ENCODE measurements at places on chromosomes 16 and 17.

DNA sequence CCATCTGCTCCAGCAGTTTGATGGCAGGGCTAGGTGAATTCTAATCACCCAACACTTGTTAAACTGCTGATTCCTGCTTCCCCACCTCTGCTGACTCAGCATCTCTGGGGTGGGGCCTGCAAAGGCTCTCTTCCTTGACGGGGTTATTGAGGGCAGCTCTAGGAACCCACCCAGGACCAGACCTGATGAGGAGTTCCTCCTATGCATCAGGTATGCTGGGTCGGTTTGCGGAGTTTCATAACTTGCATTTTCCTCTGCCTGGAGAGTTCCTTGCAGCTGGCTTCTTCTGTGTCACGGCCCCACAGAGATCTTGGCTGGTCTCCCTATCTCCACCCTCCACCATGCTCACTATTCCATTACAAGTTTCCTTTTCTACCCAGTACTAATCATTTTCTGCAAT, 93.4 kb upstream of the CCL2 start:
- DNase-seq: no peak

DNA sequence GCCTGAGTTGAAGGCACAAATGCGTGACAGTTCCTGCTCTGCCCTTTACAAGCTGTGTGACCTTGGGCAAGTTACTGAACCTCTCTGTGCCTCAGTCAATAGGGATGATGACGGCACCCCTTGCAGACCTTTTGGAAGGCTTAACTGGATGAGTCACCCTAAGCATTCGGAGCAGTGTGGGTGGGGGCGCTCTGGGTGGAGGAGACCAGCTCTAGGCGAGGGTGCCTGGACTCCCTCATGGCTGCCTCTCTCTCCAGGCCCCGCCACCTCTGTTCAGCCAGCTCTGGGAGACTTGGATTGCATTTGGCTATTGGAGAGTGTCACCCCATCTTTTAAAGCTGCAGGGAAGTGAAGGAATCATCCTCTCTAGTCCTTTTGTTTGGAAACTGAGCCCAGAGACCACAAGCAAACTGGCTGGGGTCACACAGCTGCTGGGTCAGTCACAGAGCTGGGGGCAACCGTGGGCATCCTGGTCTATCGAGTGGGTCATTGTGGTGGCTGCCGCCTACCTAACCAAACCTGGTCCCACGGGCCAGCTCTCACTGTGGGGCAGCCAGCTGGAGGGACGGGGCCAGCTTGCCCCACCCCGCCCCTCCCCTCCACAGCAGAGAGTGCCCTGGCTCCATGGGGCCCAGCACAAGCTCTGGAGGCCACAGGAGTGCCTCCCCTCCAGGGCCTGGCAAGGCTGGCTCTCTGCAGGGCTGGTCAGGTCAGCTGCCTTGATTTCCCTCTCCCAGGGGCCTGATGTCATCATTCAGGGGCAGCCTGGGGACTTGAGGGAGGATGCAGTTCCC, 20.2 kb upstream of the GSE1 start:
- DNase-seq: peak; percentile 45

GRCh38 chr17:73895157-73895556, 250.9 kb upstream of the SDK2 start:
- DNase-seq: no peak

- no peak for DNase-seq
These were observed 18.4 kb upstream of the PDK2 start for GRCh38 chr17:50076591-50077235.

DNA sequence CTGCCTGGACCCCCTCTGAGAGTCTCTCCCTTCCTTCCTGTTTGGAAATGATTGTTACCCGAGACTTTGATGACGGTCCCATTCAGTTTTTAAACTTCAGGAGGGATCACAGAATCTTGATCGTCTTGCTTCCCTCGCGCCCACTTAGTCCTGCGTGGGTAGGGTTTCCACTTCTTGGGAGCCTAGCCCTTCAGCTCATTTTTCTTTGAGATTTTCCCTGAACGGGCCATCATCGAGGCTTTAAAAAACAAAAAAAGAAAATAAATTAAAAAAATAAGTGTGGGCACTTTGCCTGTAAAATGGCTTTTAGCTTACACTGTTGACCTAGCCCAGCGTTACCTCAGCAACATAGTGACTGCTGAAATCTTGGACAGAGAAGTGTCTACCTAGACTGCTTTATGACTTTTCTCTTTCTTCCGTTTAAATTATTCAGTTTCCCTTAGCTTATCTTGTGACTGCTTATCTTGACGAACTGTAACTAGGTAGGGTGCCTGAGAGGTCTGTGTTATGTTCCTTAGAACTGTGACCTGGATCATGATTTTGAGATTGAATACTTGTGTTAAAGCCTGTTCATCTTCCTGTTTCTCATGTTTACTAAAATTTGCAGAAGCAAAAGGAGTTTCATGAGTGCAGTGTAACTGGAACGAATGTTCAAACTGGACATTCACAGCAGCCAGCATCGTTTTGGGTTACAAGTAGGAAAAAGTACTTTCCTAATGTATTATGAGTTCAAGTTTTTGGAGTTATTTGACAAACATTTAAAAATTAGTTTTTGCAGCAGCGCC, 874 bp downstream of the WWP2 start:
- DNase-seq: peak; percentile 46

GRCh38 chr16:1532081-1532760, 1.2 kb upstream of the TMEM204 start:
- peak; percentile 76 for DNase-seq

- no peak for DNase-seq
These were observed 47.9 kb downstream of the LYRM1 start for GRCh38 chr16:20948444-20948843.

DNA sequence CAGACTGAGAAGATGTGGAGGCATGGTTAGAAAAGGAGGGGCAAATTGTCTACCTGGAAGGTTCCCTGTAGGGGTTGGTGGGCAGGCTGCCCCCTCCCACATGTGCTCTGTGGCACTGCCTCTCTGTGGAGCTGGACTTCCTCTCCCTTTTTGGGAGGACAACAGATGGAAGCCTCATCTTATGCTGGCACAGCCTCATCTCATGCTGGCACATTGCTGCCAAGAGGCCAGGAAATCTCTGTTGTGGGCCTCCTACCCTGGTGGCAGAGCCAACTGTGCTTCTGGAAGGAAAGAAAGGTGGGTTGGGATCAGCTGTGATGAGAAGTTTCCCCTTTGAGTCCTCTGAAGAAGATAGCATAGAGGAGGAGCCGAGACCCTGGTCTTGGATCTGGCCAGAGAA, 19.7 kb upstream of the BRD7 start:
- no peak for DNase-seq

GRCh38 chr16:11076259-11077018, 132.1 kb downstream of the CLEC16A start:
- no peak for DNase-seq

DNA sequence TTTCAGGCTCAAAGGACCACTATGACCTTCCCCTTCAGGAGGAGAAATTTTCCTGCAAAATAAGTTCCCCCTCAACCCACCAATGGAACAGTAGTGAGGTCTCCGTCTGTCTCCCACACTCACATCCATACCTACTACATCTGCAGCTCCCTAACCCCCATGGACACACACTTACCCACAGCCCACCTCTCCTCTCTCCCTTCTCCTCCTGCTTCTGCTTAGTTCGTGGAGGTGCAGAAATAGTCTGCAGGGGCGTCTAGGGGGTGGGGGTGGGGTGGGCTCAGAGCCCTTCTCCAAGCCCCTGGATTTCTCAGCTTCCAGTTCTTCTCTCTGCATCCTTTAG, 8.9 kb downstream of the HOXB4 start:
- DNase-seq: no peak

Data from EH (cell line).